ENCODE measurements at places on chromosomes 2 and 18.

- H3K36me3 ChIP-seq, result no peaks in the 10 kb centered on the region
- no peak overlapping the region for H3K4me3 ChIP-seq
- H3K4me1 ChIP-seq, result no peaks in the 10 kb centered on the region
- no peak overlapping the region for H3K27ac ChIP-seq
These were observed 114.7 kb downstream of the NDUFA10 start for GRCh38 chr2:239910404-239910803.

DNA sequence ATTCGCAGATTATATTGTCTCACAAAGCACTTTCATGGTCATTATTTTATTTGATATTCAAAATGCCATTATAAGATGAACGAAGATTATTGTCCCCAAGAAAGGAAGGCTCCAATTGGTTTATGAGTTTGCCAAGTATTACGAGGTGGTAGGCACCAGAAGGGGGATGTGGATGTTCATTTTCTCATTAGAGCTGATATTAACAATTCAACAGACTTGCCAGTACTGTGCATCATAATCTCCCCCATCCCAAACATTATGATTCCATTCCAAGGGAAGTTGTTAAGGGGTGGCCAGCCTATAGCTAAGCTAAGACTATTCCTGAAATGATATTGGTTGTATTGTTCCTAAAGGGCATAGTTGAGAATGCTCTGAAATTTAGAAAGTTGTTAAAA, 257.7 kb downstream of the PRKCE start:
- no peaks in the 10 kb centered on the region for H3K36me3 ChIP-seq
- H3K4me3 ChIP-seq, result no peak overlapping the region
- no peak overlapping the region for H3K27ac ChIP-seq
- H3K4me1 ChIP-seq, result no peaks in the 10 kb centered on the region
- no peaks in the 10 kb centered on the region for H3K27me3 ChIP-seq
- DNase-seq, result no peak

- no peak overlapping the region for H3K4me3 ChIP-seq
- no peaks in the 10 kb centered on the region for H3K4me1 ChIP-seq
- DNase-seq, result no peak
- H3K36me3 ChIP-seq, result no peaks in the 10 kb centered on the region
These were observed 24.5 kb upstream of the MYO1B start for GRCh38 chr2:191220671-191221070.

GRCh38 chr2:176159663-176160250, 2.6 kb downstream of the HOXD3 start:
- no peak overlapping the region for H3K4me3 ChIP-seq
- no peaks in the 10 kb centered on the region for H3K27me3 ChIP-seq
- H3K4me1 ChIP-seq, result peaks cover 28% of the 10 kb centered on the region
- peak overlapping the region; percentile 37 for H3K27ac ChIP-seq
- peaks cover 23% of the 10 kb centered on the region for H3K36me3 ChIP-seq

DNA sequence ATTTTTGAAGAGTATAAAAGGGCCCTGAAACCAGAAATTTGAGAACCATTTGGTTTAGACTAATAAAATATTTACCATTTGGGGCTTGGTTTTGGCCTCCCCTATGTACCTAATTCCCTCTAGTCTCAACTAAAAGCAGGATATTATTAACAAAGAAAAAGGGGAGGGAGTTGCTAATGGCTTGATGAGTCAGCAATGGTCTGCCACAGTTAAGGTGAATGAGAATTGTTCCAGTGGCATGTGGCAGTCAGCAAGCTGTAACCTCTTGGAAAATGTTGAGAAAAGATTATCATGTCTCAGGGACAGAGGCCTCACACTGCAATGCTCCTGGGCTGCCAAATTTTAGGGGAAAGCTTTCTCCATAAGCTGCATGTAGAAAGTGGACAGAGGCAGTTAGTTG, 20.1 kb upstream of the SLC39A10 start:
- no peak overlapping the region for H3K27ac ChIP-seq
- DNase-seq, result no peak

GRCh38 chr2:20232837-20233207, 7.9 kb upstream of the SDC1 start:
- no peaks in the 10 kb centered on the region for H3K36me3 ChIP-seq
- H3K27me3 ChIP-seq, result no peaks in the 10 kb centered on the region
- no peak for DNase-seq
- no peaks in the 10 kb centered on the region for H3K4me1 ChIP-seq
- H3K4me3 ChIP-seq, result no peak overlapping the region
- no peak overlapping the region for H3K27ac ChIP-seq

- H3K4me1 ChIP-seq, result peaks cover 48% of the 10 kb centered on the region
- DNase-seq, result no peak
- H3K36me3 ChIP-seq, result no peaks in the 10 kb centered on the region
- no peak overlapping the region for H3K4me3 ChIP-seq
- no peak overlapping the region for H3K27ac ChIP-seq
These were observed 9.5 kb upstream of the SLC35F6 start for GRCh38 chr2:26754539-26754938.

DNA sequence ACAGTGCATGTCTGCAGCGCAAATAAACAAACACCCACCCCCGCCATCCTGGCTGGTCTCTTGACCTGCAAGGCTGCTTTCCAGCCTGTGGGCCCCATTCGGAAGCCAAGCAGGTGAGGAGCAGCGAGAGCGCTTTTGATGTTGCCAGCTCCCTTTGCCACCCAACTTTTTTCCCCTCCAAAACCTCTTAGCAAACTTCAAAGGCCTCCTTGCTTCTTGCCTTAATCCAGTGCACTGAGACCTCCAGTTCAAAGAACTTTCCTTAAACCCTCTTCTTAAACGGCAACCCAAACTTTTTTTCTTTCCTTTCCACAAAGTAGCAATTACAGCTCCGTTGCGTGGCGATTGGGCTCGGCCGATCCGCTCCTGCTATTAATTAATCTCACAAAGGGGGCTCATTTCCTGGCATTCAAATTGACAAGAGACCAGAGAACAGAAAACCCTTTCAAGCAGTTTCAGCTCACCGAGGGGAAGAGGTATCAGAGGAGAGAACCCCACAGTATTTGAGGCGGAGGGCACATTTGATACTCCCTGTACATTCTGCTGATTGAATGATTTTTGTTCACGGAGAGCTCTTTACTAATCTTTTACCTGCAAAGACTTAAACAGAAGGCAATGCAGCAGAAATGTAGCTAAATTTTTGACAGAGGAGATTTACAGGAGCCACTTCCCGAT, 531.4 kb downstream of the TMEM182 start:
- no peaks in the 10 kb centered on the region for H3K36me3 ChIP-seq
- H3K27me3 ChIP-seq, result peaks cover 3% of the 10 kb centered on the region
- no peak overlapping the region for H3K27ac ChIP-seq
- H3K4me3 ChIP-seq, result no peak overlapping the region
- DNase-seq, result no peak

- no peak overlapping the region for H3K27ac ChIP-seq
- DNase-seq, result no peak
- no peak overlapping the region for H3K4me3 ChIP-seq
- H3K36me3 ChIP-seq, result no peaks in the 10 kb centered on the region
These were observed 253.6 kb downstream of the EPHA4 start for GRCh38 chr2:221318376-221319130.

- no peak overlapping the region for H3K27ac ChIP-seq
- peaks cover 2% of the 10 kb centered on the region for H3K27me3 ChIP-seq
- no peaks in the 10 kb centered on the region for H3K4me1 ChIP-seq
- DNase-seq, result no peak
- no peaks in the 10 kb centered on the region for H3K36me3 ChIP-seq
These were observed 246.0 kb upstream of the CXCR4 start for GRCh38 chr2:136363900-136364299.

- peaks cover under 1% of the 10 kb centered on the region for H3K36me3 ChIP-seq
- H3K27me3 ChIP-seq, result no peaks in the 10 kb centered on the region
- no peak for DNase-seq
- no peak overlapping the region for H3K27ac ChIP-seq
These were observed 195.1 kb downstream of the RDH14 start for GRCh38 chr2:18365342-18365741.

- no peaks in the 10 kb centered on the region for H3K27me3 ChIP-seq
- no peaks in the 10 kb centered on the region for H3K36me3 ChIP-seq
- H3K27ac ChIP-seq, result no peak overlapping the region
- no peak for DNase-seq
These were observed 286.3 kb upstream of the FN1 start for GRCh38 chr2:215722125-215722524.

DNA sequence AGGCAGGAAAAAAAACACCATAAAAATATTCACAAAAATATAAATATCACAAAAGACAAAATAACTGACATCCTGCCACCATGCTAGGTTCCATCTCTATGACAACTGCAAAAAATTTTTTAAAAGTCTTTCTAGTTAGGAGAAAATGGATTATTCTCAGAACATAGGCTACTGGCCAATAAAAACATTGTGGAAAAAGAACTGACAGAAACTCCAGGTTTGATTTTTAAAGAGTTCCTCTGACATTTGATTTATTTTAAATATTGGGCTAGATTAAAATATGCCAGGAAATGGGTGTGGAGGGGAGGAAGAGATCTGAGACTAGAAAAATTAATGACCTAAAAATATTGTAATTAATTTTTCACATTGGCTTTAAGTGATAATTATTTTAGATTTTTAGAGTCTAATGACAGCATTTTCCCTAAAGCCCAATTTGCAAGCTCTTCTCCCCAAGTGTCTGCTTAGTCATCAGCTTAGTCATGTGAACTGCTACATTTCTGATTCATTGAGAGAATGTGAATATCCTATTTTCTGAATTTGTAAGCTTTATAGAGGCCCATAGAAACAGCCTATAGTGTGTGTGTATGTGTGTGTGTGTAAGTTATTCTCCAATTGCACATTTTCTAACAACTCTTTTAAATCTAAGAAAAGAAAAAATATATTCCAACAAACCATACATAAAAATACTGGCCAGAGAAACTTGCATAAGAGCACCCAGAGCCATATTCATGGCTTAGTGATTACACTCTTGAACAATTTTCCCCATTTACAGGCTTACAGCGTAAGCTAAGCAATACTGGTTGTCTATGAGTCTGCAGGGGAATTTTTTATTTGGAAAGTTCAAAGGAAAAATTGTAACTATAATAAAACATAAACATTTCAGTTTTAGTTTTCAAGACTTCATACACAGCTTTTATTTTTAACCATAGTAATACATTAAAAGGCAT, 48.4 kb downstream of the TMEFF2 start:
- no peaks in the 10 kb centered on the region for H3K36me3 ChIP-seq
- H3K27me3 ChIP-seq, result no peaks in the 10 kb centered on the region
- no peak overlapping the region for H3K4me3 ChIP-seq

DNA sequence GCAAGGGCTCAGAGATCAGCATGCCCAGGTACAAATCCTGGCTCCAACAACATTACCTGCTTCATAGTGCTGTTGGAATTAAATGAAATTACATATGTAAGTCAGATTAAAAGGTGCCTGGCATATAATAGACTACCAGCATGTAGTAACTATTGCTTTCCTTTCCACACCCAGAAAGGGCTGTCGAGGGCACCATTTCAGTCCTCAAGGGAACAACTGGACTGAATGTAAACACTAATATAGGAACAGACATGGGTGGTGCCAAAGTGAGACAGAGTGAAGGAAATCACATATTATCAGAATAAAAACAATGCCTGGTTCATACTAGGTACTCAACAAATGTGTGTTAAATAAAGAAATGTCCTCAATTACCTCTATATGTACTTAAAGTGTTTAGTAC, 43.3 kb downstream of the FAP start:
- no peaks in the 10 kb centered on the region for H3K36me3 ChIP-seq
- no peak overlapping the region for H3K27ac ChIP-seq
- no peaks in the 10 kb centered on the region for H3K27me3 ChIP-seq
- H3K4me3 ChIP-seq, result no peak overlapping the region

GRCh38 chr18:47120428-47120827, 29.9 kb downstream of the HDHD2 start:
- no peak for DNase-seq
- no peak overlapping the region for H3K27ac ChIP-seq
- H3K27me3 ChIP-seq, result no peaks in the 10 kb centered on the region
- H3K36me3 ChIP-seq, result peaks cover 10% of the 10 kb centered on the region
- H3K4me1 ChIP-seq, result no peaks in the 10 kb centered on the region

- no peak overlapping the region for H3K27ac ChIP-seq
- no peaks in the 10 kb centered on the region for H3K4me1 ChIP-seq
- H3K27me3 ChIP-seq, result no peaks in the 10 kb centered on the region
These were observed 280.7 kb upstream of the ZC3H15 start for GRCh38 chr2:186205254-186205911.

DNA sequence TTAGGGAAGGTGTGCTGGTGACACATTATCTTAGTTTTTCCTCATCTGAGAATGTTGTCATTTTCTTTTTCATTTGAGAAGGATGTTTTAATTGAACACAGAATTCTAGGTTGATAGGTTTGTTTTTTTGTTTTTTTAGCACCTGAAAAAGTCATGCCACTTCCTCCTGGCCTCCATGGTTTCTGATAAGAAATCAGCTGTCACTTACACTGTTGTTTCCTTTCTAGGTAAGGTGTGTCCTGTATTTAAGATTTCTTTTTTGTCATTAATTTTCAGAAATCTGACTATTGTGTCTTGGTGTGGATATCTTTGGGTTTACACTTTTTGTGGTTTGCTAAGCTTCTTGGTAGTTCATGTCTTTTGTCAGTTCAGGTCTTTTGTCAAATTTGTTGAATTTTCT, 99.3 kb downstream of the ROCK1 start:
- no peak for DNase-seq
- H3K36me3 ChIP-seq, result peaks cover 24% of the 10 kb centered on the region
- no peaks in the 10 kb centered on the region for H3K27me3 ChIP-seq
- H3K27ac ChIP-seq, result no peak overlapping the region

GRCh38 chr18:56455141-56455540, 183.3 kb downstream of the TXNL1 start:
- no peak for DNase-seq
- H3K4me3 ChIP-seq, result no peak overlapping the region
- H3K36me3 ChIP-seq, result no peaks in the 10 kb centered on the region
- peaks cover 44% of the 10 kb centered on the region for H3K27me3 ChIP-seq

DNA sequence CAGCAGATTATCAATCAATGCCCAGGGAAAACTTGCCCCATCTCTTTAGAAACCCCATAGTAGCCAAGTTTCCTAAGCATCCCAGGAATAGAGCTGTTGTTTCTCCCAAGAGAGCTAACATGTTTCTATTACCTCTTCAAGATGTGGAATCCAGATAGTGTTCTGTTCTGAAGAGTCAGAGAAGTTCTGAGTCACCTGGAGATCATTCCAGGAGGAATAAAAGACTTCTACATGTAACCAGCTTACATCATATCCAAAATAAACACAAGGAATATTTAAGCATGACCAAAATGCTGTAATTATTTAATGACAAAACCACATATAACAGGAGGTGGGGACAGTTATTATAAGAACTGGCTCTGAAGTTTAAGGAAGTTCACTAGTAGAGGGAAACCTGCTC, 51.0 kb upstream of the GORASP2 start:
- H3K27ac ChIP-seq, result no peak overlapping the region
- H3K27me3 ChIP-seq, result peaks cover 13% of the 10 kb centered on the region
- no peak overlapping the region for H3K4me3 ChIP-seq
- H3K36me3 ChIP-seq, result no peaks in the 10 kb centered on the region
- H3K4me1 ChIP-seq, result no peaks in the 10 kb centered on the region

- DNase-seq, result no peak
- no peak overlapping the region for H3K27ac ChIP-seq
- no peaks in the 10 kb centered on the region for H3K36me3 ChIP-seq
- no peaks in the 10 kb centered on the region for H3K27me3 ChIP-seq
These were observed 110.3 kb downstream of the HRH4 start for GRCh38 chr18:24570716-24571115.

- H3K27me3 ChIP-seq, result no peaks in the 10 kb centered on the region
- no peak overlapping the region for H3K27ac ChIP-seq
- DNase-seq, result no peak
- H3K4me3 ChIP-seq, result no peak overlapping the region
- no peaks in the 10 kb centered on the region for H3K4me1 ChIP-seq
These were observed 93.7 kb upstream of the MYCN start for GRCh38 chr2:15846626-15847025.
